ENCODE measurements at places on chromosomes 3 and 15.

- DNase-seq: no peak
Measured at GRCh38 chr3:119408243-119408950, 55.0 kb downstream of the TMEM39A start.

GRCh38 chr3:112634786-112635541 lies 6.0 kb downstream of the CCDC80 start:
- DNase-seq: no peak

DNA sequence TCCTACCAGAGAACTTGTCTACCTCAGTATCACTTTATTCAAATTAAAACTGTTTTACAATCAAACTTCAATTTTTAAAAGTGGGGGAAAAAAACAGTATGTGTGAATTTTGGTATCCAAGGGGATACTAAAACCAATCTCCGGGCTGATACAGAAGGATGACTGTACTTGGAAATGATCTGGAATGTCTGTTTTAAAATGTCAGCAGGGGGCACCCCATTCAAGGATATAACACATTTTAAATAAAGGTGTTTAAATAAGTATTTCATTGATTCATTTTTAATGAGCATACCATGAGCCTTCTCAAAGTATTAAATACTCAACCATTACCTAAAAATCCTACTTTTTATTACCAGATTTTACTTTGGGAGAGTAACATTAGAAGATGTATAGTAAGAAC lies 67.9 kb downstream of the ULK4 start:
- no peak for DNase-seq

GRCh38 chr3:110568246-110568645 lies 503.4 kb upstream of the NECTIN3 start:
- DNase-seq: peak; percentile 17

- DNase-seq: no peak
Measured at GRCh38 chr15:86653344-86654197, 573.9 kb downstream of the AGBL1 start.

- peak; percentile 15 for DNase-seq
Measured at GRCh38 chr3:38651153-38651789, 1.8 kb upstream of the SCN5A start.

DNA sequence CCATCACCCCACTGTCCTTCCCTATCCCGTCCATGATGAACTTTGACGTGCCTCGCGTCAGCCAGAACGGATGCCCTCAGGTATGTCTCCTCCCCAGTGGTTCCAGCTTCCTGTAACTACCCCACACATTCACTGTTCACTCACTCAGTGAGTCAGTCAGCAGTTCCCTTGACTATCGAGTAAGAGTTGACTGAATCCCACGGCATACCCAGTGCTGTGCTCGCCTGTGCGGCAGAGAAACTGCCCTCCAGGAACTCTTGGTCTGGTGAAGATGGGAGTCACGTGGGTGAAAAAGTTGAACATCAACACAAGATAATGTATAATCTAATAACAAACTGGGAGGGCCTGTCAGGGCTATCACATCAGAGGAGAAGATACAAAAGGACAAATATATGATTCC lies 36.7 kb downstream of the CCDC33 start:
- no peak for DNase-seq

DNA sequence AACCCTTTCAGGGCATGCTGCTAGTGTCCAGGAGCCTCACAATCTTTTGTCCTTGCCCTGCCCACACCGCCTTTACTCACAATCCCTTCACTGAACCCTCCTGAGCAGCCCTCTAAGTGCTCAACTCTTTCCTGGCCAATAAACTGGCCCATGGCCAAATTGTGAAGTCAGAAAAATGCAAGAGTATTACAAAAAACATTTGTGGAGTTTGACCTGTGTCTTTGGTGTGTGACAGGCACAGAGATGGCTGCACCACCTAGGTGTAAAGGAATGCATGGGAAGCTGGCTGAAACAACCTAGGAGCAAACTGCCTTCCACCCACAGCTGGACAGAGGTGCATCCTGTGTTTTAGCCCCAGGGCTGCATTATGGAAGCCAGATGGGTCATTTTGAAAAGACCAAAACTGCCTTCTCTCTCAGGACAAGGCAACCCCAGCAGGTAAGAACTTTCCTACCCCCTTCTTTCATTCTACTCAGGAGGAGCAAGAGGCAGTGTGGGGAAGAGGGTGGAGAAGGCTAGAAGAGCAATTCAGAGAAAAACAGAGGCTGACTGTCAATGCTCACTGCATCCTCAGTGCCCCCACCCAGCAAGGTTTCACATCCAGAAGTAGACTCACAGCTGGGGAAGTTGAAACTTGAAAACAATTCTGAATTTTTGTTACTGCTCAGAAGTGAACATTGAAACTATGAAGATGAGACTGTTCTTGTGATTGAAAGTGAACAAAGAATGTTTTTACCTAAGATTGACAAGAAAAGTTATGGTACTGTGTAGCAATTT lies 78.6 kb downstream of the TRIM42 start:
- DNase-seq: no peak

DNA sequence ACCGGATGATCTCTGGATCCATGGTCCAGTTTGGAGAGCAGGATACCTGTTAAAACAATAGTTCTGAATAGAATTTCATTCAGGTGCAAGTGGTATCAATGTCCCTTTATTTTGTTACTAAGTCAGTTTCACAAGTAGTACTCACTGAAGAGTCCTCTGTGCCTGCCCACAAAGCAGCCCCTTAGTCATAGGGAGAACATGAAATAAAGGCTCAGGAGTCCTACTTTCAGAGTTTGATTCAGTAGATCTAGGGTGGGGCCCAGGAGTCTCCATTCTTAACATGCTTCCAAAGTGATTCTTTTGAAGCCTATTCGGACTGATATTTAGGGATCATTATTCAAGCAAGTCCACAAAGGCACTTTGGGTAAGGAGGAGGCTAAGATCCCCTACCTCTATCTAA lies 79.8 kb upstream of the ACKR4 start:
- no peak for DNase-seq

DNA sequence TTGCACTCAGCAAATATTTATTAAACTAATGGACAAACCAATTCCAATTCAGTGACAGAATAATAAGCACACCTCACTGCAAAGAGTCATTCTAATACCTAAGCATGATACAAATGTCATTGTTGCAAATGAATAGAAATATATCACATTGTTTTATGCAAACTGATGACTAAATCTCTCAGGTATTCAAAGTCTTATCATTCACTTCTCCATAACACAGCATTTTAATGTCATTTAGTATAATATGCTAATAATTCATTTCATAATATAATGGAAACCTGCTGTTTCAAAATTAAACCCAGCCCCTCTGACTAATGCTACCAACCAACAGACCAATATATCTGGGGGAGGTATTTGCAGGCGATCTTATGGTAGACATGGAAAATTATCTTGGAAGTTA lies 71.8 kb downstream of the FGF7 start:
- no peak for DNase-seq

- no peak for DNase-seq
Measured at GRCh38 chr3:47475029-47475569, 642 bp downstream of the SCAP start.

- no peak for DNase-seq
Measured at GRCh38 chr15:66936861-66937582, 128.4 kb upstream of the SMAD3 start.

DNA sequence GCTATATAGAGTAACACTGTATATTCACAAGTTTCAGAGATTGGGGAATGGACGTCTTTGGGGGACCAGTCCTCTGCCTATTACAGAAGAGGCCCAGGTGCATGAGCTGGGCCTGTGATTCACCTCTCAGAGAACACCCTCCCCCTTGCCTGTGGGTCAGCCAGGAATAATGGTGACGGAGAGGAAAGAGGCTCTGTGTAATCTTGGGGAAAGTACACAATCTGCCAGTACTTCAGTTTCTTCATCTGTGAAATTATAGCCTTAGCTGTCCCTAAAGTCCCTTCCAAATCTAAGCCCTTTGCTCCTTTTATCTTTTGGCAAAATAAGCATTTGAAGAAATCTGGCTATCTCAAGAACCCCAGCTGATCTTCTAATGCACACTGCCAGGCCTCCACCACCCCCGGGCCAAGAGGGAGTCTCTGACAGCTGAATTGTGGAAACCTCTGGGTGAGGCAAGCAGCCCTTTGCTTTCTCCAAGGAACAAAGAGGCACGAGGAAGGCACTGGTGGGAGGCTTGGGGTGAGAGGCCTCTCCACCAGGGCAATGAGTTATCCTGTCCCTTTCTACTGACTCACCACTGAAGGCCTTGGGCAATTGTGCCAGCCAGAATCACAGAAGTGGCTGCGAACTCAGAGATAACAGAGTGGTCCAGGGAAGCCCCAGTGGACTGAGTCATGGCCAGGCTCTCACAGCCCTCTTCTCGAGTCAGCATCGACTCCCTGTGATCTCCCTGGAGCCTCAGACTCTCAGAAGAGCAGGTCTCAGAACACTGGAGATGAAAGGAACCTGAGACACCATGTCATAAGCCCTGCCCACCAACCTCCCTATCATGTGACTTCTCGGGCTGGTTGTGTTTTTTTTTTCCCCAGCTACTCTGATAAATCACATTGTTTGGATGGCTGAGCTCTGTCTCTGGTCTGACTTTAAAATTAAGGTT lies 31.8 kb downstream of the CCNL1 start:
- peak; percentile 91 for DNase-seq

DNA sequence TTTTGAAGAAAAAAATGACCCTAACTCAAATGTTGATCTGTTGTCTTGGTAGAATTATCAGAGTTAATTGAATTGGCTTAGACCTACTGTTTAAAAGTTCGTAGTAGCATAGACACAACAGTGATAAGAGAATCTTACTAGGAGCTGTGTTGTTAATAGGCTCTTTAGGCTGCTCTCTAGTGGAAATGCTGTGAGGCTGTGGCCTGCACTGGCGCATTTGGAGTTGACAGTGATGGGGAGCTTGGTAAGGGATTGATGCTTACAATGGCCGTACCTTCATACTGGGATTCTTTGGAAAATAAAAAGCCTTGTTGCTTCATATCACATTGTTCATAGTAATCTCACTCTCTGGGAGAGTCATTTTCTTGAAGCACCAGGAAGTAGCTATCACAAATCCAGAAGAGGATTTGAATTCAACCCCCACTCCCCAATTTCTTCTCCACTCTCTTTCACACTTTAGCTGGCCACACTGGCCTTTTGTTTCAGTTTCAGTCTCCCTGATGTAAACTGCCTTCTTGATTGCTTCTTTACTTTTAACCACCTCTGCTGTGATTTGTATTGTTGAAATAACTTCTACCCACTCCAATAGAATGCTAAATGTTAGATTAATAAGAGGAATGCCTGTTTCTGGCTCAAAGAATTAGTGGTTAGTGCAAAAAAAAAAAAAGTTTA lies 56.6 kb downstream of the CEP63 start:
- DNase-seq: no peak

DNA sequence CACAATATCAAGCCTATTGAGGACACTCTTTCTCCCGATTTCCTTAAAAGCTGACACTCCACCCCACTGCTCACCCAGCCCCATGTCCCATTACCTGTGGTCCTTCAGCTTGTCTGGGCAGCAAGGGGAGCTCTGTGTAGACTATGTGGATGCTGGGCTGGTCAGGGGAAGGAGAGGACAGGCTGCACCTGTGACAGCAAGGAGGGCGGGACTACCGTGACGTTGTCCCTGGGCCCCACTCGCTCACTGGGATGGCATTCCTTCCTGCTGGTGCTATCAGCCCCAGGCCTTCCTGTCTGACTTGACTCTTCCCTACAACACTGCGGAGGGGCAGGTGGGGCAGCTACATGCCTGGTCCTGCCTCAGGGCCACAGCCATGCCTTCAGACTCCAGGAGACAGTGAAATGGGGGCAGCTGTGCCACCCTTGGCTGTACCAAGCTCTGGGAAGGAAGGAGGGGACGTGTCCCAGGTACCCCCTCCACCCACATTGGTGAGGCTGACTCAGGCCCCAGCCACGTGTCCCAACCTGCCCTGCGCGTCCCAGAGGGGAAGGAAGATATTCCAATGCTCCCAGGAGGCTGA lies at the start of gene TMEM40:
Gene TMEM40 (minus strand): TSS at position 163 of the 583 bp plus-strand sequence. CDS start 9,427 bp downstream, outside the sequence.
- DNase-seq: peak; percentile 100

DNA sequence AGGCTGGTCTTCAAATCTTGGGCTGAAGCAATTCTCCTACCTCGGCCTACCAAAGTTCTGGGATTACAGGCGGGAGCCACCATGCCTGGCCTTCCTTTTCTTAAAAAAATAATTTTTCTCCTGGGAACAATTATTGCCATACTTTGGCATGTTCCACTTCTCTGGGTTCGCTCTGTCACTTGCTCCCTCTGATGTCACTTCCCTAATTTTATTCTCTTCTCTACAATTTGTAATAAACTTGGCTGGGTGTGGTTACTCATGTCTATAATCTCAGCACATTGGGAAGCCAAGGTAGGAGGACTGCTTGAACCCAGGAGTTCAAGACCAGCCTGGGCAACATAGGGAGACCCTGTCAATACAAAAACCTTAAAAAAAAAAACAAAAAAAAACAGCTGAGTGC lies 6.1 kb upstream of the IMPDH2 start:
- DNase-seq: no peak

GRCh38 chr3:41095702-41096101 lies 103.6 kb upstream of the CTNNB1 start:
- DNase-seq: no peak

DNA sequence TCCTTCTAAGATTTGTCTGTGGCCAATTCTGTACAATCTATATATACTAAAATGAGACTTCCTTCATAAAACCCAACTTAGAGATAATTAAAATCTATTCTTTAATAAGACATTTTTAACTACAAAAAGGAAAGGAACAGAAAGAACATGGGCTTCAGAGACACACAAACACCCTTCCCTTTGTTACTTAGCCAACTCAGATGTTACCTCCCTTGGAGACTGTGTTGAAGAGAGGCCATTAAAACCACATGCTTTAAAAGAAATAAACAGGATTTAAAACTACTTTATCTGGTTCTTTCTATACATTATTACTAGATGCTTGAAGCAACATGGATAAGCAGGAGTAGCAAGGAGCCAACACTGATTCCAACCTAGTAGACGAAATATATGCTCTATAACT lies 42.0 kb downstream of the LRRFIP2 start:
- no peak for DNase-seq

GRCh38 chr3:141128126-141128777 lies 77.1 kb downstream of the SPSB4 start:
- DNase-seq: no peak

GRCh38 chr15:80976851-80977250 lies 12.8 kb downstream of the MESD start:
- no peak for DNase-seq

- no peak for DNase-seq
Measured at GRCh38 chr3:192079098-192079497, 618.1 kb downstream of the PYDC2 start.

DNA sequence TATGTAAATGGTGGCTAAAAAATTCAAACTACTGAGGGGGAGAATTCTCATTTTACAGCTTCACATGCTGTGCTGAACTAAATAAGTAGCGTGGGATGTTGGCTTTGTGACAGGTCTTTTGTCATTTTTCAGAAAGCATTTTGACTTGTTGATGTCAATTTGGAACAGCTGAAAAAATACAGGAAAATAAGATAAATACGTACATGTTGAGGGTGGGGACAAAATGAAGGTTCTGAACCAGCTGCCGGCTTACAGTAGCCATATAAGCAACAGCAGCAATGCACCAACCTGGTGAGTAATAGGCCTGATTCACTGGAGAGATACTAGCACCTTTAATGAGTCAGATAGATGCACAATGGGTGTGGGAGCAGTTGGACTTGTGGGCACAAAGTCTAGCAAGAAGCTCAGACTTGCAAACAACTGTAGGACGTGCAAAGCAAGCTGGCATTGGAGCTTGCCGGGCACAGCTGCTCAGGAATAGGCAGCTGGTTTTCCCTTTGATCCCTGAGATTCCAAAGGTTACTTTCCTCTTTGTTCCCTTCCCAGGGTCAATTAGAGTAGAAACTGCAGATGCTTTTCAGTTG lies 12.9 kb downstream of the B3GNT5 start:
- peak; percentile 99 for DNase-seq

Measured in keratinocyte (primary cell).